ENCODE measurements at places on chromosomes 6 and 20. TPM values are rescaled to one million over a fixed set of nuclear protein-coding genes. Genes with fewer than 3 reads are reported as not detected.

GRCh38 chr6:7214468-7214867, 98.5 kb downstream of the SSR1 start:
- no peak for DNase-seq

- DNase-seq, result no peak
Observed at GRCh38 chr6:38982470-38982869, 66.1 kb upstream of the GLP1R start.

DNA sequence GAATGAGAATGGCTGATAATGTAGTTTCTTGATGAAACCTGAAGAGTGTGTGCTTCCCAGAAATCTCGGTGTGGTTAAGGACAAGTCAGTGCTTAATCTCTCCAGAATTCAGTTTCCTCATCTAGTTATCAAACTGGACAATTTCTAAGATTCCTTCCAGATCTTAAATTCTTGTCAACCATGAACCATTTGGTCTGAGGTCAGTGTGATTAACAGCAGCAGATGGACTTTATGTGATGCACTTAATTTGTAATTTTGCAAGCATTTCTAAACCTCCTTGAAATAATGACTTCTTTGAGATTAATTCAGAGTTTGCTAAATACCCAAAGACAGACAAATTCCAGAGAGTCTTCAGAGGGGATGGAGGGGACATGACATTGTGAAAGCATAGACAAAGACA, 160.3 kb downstream of the KIF16B start:
- DNase-seq, result no peak

- DNase-seq, result no peak
Observed at GRCh38 chr6:169368200-169368599, 114.6 kb upstream of the THBS2 start.

- DNase-seq, result no peak
Observed at GRCh38 chr6:11381801-11382513, 149.5 kb upstream of the NEDD9 start.

DNA sequence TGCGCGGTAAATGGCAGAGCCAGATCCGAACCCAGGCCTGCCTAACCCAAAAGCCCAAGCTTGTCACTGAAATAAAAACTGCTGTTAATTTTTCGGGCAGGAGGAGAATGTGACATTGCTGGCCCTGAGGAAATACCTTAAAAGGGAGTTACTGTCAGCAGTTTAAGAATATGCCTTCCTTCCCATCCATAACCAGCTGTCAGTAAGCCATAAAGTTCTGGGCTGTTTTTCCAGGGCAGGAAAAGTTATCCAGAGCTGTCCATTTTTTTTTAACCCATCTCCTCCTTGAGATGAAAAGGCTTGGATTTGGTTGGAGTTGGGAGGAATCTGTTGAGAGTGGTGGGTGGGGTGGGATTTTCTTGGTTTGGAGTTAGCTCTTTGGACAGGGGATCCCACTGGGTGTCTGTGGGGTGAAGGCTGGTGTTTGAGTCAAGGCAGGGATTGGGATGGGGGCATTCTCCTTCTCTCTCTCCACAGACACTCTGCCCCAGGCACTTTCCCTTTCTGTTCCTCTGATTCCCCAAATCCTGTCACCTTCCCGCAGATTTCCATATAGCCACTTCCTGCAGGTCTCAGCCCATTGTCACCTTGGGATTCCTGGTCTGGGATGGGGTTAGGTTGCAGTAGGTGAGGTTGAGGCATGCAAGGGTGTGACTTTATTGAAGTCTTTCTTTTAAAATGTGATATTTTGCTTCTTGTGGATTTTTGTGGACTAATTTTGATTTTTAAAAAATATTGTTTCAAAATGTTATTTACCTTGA, 4.3 kb upstream of the KCNG1 start:
- no peak for DNase-seq

GRCh38 chr20:41078329-41078728, 49.7 kb downstream of the TOP1 start:
- no peak for DNase-seq

DNA sequence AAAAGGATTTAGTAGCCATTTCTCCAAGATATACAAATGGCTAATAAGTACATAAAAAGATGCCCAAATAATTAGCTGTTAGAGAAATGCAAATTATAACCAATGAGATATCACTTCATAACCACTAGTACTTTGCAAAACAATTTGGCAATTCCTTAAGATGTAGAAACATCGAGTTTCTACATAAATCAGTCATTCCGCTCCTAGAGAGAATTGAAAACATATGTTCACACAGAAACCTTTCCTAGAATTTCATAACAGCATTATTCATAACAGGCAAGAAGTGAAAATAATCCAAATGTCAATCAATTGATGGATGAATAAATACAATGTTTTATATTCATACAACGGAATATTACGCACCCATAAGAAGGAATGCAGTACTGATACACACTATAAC, 20.5 kb upstream of the NT5E start:
- no peak for DNase-seq

DNA sequence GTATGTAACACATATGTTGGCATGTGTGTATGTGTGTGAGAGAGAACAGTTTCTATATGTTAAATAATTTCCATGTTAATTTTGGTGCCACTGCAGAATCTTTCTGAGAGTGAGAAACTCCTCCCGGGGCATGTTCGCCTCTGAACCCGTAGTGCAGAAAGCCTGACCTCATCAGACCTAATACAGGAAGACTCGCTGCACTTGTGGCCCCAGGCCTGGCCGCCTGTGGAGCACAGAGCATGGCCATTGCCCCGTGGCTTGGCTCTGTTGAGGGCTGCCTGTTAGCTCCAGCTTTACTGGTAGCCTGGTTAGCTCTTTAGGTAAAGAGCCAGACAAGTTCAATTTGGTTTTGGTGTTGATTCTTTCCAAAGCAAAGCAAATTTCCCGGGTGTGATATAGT, 25.5 kb downstream of the FARS2 start:
- no peak for DNase-seq

GRCh38 chr6:16388488-16388887, 150.1 kb downstream of the GMPR start:
- no peak for DNase-seq

GRCh38 chr6:110492584-110492983, 16.2 kb upstream of the SLC22A16 start:
- no peak for DNase-seq

DNA sequence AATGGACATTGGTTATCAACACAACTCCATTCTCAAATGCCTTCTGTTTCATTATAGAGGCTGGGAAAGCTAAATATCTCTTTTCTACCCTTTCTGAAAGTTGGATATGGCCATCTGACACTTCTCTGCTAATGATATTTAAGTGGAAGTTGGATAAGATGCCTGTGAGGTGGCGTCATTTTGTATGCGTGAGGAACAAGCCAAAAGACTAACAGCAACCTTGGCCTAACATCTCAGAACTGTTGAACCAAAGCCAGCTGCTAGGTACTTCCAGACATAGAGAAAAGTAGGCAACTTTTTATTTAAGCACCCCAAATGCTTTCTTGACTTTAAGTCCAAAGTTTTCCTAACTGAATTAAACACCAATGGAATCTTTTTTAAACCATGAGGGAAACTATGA, 708.4 kb downstream of the CD109 start:
- DNase-seq, result no peak

- DNase-seq, result no peak
Observed at GRCh38 chr20:32189691-32190615, 17.6 kb downstream of the PLAGL2 start.

DNA sequence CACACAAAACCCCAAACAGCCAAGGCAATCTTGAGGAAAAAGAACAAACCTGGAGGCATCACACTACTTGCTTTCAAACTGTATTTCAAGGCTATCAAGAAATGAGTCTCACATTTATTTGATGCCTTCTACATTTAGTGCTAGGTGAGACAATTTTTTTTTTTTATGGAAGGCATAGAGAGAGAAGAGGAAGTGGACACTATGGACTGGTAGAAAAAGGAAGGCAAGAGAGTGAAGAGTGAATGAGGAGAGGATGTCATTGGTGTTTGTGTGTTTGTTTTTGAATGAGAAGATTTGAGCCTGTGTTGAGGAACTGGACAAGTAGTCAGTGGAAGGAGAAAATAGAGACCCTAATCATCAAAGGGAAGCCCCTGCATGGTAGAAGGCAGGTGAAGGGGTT, 182.0 kb upstream of the JAG1 start:
- no peak for DNase-seq

- no peak for DNase-seq
Observed at GRCh38 chr20:62979876-62980373, 26.8 kb downstream of the BHLHE23 start.

DNA sequence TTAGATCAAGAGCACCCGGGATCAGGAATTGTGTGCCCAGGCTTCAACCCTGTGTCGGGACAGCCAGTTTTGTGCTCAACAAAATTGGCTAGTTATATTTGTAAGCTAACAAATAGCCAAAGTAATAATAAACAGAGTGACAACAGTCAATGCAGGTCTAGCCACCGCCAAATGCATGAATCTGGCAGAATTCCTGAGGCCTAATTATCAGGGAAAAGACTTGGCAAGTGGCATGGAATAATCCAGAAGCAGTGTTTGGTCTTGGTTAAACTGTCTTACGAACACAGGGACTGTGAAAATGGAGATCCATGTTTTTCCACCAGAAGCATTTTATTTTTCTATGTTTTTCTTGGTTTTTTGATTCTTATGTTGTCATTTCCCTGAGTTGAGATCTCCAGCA, 268.8 kb downstream of the ZNF217 start:
- DNase-seq, result no peak

DNA sequence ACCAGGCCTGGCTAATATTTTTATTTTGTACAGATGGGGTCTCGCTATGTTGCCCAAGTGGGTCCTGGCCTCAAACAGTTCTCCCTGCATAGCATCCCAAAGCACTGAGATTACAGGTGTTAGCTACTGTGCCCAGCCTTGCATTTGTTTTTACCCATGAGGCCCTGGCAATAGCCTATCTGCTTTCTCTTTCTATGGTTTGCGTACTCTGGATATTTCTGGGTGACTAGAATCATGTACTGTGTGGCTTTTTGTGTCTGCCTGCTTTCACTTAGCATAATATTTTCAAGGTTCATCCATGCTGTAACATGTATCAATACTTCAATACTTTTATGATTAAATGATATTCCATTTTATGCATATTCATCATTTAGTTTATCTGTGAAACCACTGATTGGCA, 451.7 kb downstream of the GRIK2 start:
- no peak for DNase-seq

GRCh38 chr6:18390476-18390875, 3.3 kb downstream of the RNF144B start:
- DNase-seq, result no peak

DNA sequence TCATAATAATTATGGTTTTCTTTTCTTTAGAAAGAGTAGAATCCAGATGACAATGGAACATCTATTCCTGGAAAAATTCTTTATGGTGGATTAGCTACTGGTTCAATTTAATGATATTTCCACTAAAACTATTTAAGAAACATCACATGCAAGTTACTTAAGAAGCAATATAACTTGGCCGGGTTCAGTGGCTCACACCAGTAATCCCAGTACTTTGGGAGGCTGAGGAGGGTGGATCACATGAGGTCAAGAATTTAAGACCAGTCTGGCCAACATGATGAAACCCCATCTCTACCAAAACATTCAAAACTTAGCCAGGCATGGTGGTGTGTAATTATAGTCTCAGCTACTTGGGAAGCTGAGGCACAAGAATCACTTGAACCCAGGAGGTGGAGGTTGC, 65.9 kb upstream of the SMLR1 start:
- DNase-seq, result no peak

DNA sequence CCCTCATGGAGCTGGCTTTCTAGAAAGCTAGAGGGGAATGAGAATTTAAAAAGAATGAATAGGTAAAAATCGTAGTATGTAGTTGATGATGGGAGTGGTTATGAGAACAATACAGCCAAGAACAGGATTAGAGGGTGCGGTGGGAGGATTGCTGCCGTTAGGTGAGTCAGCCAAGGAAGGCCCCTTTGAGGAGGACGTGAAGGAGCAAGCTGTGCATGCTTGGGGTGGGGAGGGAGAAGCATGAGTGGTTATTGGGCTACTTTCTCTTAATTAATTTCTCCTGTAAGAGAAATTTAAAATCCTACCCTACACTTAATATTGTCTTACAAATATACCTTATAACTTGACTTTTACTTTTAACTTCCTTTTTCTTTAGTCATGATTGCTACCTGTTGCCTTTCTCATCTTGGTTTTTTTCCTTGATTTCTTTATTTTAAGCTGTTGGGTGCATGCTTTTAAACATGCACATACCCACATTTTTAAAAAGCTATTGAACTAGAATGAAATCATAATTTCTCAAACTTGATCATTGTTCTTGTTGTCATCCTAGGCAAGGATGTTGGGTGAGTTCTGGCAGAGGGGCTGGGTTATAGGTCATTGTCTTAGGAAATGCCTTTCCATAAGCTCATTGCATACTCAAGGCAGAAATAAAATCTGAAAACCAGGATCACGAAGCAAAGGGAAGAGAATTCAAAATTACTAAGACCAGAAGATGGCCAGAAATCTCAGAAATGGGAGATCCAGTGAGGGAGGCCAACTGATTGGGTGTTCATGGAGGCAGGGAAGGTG, 114.5 kb downstream of the TCP11 start:
- DNase-seq, result no peak

GRCh38 chr6:78476561-78476960, 390.8 kb upstream of the IRAK1BP1 start:
- no peak for DNase-seq

DNA sequence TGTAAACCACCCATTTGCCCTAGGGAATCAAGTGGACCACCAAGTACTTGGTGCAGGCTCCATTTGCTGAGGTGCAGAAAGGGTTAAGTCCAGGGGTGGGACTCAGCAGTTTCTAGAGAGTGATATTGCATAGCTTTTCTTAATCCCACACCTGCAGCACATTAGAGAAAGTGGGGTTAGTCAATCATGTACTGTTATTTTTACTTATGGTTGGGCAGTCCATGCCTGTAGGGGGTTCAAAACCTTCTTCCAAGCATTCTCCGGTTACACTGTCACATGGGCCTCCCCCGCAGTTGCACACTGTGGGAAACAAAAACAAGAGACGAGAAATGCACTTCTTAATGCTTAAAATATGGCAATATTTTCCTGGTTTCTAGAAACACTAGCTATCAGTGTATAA, 65.5 kb downstream of the LAMA4 start:
- no peak for DNase-seq

DNA sequence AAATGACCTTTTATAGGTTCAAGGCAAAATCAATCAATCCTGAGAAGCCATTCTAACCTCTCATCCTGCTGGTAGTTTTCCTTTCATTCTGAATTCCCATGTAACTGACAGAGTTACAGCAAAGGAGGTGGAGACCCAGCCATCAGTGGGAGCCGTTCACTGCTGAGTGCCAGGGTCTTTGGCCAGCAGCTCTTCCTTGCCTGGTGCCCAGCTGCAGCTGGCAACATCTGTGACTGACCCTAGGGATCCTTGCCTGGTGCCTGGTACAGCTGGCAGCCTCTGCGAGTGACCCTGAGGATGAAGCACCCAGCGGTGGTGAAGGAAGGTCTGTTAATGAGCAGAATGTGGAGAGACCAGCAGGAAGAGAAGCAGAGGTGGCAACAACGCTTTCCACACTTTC, 314.6 kb downstream of the THBS2 start:
- no peak for DNase-seq

The ARG1 gene
- total RNA-seq, result not detected

The SIRPD gene
- not detected for total RNA-seq

The KCNK17 gene
- not detected for total RNA-seq

The TMC2 gene
- not detected for total RNA-seq

The BPIFA1 gene
- total RNA-seq, result not detected

The BTN2A1 gene
- 18.4 TPM for total RNA-seq

The OVOL2 gene
- 9.3 TPM for total RNA-seq

The RBM24 gene
- 2.7 TPM for total RNA-seq

The SNX14 gene
- 64.8 TPM for total RNA-seq

The SAMD5 gene
- total RNA-seq, result 3.2 TPM
